Activated naive CD4-positive, alpha-beta T cell treated with anti-CD3 and anti-CD28 coated beads for 36 hours (primary cell): ENCODE measurements at places on chromosomes 1 and 21. TPM values are rescaled to one million over a fixed set of nuclear protein-coding genes. Genes with fewer than 3 reads are reported as not detected.

Gene IL24
- total RNA-seq: 44.0 TPM

- H3K27ac ChIP-seq: no peak overlapping the region
- H3K36me3 ChIP-seq: peaks cover 31% of the 10 kb centered on the region
- H3K27me3 ChIP-seq: no peaks in the 10 kb centered on the region
- H3K4me1 ChIP-seq: no peaks in the 10 kb centered on the region
Measured at GRCh38 chr1:227666286-227666685, 68.8 kb downstream of the JMJD4 start.

DNA sequence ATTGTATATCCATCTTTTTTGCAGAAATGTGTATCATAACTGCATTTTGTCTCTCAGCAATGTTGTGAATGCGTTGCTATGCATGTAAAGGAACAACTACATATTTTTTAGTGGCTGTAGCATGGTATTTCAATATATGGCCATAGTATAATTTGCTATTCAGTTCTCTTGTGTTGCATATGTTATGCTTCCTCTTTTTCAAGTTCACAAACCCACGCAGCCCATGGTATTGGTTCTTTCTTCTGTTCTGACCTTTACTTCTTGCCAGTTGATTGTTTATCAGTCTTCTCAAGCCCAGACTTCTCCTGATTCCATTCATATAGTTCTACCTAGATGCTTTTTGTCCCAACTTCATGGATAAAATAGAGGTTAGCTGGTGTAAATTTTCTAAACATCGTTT, 6.1 kb downstream of the SLC22A15 start:
- no peak overlapping the region for H3K27ac ChIP-seq
- no peaks in the 10 kb centered on the region for H3K4me1 ChIP-seq
- no peaks in the 10 kb centered on the region for H3K36me3 ChIP-seq
- no peak overlapping the region for H3K4me3 ChIP-seq
- peaks cover 9% of the 10 kb centered on the region for H3K27me3 ChIP-seq
- DNase-seq: no peak

DNA sequence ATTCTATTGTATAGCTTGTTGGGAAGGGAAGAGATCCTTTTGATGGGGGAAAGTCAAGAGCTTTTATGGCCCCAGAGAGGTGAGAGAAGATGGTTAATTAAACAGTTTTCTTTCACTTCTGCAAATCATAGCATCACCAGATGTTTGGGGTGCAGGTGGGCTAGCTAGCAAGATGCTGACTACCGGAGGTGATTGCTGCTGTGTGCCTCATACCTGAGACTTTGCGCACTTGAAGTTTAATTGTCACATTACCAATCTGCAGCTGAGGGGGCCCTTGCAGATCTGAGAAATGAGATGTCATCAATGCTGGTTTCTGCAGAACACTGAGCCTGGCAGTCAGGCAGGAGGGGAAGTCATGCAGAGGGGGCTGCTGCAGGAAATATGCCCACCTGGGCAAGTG, 73.9 kb downstream of the SNRPE start:
- no peak for DNase-seq
- no peaks in the 10 kb centered on the region for H3K4me1 ChIP-seq
- no peaks in the 10 kb centered on the region for H3K36me3 ChIP-seq

- H3K4me3 ChIP-seq: peak overlapping the region; percentile 13
- no peaks in the 10 kb centered on the region for H3K36me3 ChIP-seq
- peak overlapping the region; percentile 65 for H3K27ac ChIP-seq
Measured at GRCh38 chr1:170068923-170069322, 5.6 kb downstream of the KIFAP3 start.

Gene S100A7A
- total RNA-seq: not detected

Gene SH3D21
- 2.7 TPM for total RNA-seq

Gene MRPL24
- 114 TPM for total RNA-seq

DNA sequence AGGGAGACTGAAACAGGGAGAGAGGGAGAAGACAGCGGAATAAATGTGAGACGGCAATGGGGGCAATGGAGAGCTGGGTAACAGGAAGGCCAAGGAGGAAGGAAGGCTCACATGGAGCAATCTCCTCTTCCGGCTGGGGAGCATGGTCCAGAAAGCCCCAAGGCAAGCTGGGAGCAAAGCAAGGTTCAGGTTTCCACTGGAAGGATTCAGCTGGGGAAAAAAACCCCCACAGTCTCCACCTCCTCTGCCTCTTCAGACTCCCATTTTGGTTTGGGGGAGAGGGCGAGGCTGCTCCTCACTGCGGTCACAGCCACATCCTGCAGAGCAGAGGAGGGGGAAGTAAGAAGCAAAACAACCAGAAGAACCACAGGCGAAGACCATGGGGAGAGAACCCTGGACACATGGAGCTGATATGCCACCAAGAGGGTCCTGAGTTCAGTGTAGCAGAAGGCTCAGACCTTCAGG, 650 bp downstream of the TNFAIP8L2 start:
- H3K27ac ChIP-seq: peak overlapping the region; percentile 98
- H3K36me3 ChIP-seq: peaks cover 29% of the 10 kb centered on the region
- peaks cover 46% of the 10 kb centered on the region for H3K4me1 ChIP-seq
- peak overlapping the region; percentile 97 for H3K4me3 ChIP-seq
- H3K27me3 ChIP-seq: no peaks in the 10 kb centered on the region
- DNase-seq: peak; percentile 86

DNA sequence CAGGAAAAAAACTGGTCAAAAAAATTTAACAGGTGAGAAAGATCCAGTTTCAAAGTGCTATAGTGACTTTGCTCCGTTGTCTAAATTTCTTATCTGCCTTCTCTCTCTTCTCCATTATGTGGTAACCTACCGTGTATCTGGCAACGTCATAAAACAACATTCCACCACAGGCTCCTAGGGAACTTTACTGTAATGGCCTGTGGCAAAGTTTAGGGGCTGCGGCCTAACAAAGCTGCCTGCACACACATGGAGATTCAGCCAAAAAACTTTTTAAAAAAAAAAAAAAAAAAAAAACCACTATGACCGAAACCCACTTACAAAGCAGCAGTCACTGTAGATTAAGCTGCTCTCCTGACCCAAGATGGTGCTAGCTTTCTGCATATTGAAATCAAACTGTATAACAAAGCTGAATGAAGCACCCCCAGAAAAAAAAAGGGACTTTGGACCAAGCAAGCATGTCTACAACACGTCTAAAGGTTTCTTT, 202.6 kb downstream of the SLC45A1 start:
- peaks cover 58% of the 10 kb centered on the region for H3K4me1 ChIP-seq
- no peaks in the 10 kb centered on the region for H3K27me3 ChIP-seq
- no peak overlapping the region for H3K4me3 ChIP-seq
- no peak for DNase-seq
- peak overlapping the region; percentile 35 for H3K27ac ChIP-seq
- peaks cover 7% of the 10 kb centered on the region for H3K36me3 ChIP-seq

DNA sequence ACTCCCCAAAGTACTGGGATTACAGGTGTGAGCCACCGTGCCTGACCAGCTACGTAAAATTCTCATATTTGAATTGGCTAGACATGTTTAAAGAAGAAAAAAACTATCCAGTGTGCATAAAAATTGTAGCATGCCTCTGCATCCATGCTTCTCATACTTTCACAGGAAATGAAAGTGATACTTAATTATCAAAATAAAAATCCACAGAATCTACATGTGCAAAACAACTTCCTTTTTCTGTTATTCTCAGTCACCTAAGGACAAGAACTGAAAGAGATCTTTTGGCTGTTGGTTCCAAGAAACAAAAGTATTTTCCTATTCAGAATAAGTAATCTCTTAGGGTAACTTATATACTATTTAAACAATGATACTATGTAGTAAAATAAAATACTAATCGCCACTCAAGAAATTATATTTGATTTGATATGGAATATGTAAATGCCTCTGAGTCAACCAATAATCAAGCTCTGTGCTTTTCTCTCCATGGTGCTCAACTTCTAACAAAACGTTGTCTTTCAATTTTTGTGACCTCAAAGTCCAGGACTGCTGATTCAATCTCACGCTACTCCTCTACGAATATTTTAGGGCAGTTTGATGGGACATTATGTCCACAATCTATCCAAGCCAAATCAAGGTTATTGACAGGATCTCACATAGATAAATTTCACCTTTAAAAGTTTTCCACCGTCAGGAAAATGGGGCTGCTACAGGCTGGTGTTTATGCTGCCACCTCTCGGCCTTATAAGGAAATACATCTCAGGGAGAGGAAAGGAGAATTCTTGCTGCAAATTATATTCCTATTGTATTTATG, 102.7 kb downstream of the ZNF281 start:
- peak; percentile 20 for DNase-seq
- no peaks in the 10 kb centered on the region for H3K36me3 ChIP-seq
- H3K27ac ChIP-seq: no peak overlapping the region
- no peaks in the 10 kb centered on the region for H3K27me3 ChIP-seq
- peak overlapping the region; percentile 5 for H3K4me3 ChIP-seq
- peaks cover 13% of the 10 kb centered on the region for H3K4me1 ChIP-seq

Gene VAV3
- 1.3 TPM for total RNA-seq

DNA sequence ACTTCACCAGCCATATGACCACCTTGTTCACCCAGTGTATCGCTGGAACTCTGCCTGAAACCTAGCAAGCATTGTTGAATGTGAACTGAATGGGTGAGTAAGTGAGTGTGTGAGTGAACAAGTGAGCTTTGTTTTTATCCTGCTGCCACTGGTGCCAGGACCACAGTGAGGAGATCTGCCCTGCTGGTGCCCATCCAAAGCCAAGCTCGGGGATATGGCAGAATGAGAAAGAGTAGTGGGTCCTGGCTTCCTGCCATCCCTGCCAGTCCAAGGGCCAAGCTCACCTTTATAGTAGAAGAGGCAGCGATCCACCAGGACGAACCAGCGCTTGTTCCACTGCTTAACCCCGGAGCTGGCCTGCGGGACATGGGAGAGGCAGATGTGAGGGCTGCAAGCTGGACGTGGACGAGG, 53.4 kb upstream of the GOLT1A start:
- no peaks in the 10 kb centered on the region for H3K36me3 ChIP-seq
- no peak overlapping the region for H3K27ac ChIP-seq
- no peaks in the 10 kb centered on the region for H3K4me1 ChIP-seq
- no peak overlapping the region for H3K4me3 ChIP-seq
- no peak for DNase-seq

DNA sequence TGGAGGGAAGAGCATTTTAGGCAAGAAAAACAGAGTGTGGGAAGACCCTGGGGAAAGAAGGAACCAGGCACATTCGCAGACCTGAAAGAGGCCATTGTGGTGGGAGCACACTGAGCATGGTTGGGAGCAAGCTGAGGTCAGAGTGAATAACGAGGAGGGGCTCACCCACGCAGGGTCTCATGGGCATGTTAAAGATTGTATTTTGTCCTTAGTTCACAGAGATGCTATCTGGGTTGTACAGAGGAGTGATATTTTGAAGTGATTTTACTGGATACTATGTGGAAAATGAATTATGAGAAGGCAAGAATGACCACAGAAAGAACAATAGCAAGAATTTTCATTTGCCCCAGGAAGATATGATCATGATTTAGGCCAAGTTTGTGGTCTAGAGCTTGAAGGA, 578.3 kb upstream of the NR5A2 start:
- no peak for DNase-seq
- H3K36me3 ChIP-seq: no peaks in the 10 kb centered on the region
- no peak overlapping the region for H3K4me3 ChIP-seq

Gene LAPTM5
- 208 TPM for total RNA-seq

Gene CHIA
- total RNA-seq: not detected

Gene SPRR4
- total RNA-seq: not detected

Gene DYNLT5
- not detected for total RNA-seq
